Substantia nigra (tissue), 51 donors: ENCODE measurements at places on chromosomes 16 and 17.

- DNase-seq, result no peak
These were observed 577.5 kb downstream of the RBFOX1 start for GRCh38 chr16:7910116-7910515.

DNA sequence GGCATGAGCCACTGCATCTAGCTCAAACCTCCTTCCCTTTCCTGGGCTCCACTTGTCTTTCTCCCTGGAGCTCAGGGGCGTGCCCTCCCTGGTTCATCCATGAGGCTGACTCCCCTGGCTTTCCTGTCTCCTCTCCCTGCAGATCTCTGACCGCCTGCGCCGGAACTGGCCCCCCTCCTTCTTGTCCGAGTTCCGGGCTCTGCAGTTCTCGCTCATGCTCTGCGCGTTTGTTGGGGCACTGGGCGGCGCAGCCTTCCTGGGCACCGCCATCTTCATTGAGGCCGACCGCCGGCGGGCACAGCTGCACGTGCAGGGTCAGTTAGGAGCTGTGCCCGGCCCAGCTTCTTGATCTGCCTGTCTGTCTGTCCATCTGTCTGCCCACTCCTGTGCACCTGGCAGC is 1.2 kb upstream of the LAT start:
- DNase-seq, result no peak

- DNase-seq, result no peak
These were observed 12.2 kb downstream of the CMC2 start for GRCh38 chr16:80994451-80994850.

GRCh38 chr17:63751806-63752205 is 10.2 kb upstream of the STRADA start:
- no peak for DNase-seq
